Forelimb muscle (tissue), 1 donor: ENCODE measurements at places on chromosomes 13 and 19.

DNA sequence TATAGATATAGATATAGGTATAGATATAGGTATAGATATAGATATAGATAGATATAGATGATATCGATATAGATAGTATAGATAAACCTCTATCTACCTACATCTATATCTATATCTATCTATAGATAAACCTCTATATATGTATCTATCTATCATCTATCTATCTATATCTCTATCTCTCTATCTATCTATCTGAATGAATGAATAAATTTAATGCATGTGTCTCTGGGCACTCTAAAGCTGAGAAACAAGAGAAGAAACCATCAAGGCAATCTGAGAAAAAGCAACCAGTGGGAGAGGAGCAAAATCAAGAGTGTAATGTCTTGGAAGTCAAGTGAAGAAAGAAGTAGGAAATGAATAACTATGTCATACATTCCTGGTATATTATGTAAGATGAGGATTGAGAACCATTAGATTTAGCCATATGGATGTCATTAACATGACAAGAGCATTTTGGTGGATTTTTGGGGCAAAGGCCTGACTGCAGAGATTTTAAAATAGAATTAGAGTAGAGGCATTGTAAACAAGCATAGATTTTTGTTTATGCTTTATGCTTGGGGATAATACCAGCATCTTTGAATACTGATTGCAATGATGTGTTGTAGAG, 1262.7 kb upstream of the MIR17HG start:
- no peak for DNase-seq

GRCh38 chr13:46745706-46746105, 51.3 kb downstream of the ESD start:
- no peak for DNase-seq

DNA sequence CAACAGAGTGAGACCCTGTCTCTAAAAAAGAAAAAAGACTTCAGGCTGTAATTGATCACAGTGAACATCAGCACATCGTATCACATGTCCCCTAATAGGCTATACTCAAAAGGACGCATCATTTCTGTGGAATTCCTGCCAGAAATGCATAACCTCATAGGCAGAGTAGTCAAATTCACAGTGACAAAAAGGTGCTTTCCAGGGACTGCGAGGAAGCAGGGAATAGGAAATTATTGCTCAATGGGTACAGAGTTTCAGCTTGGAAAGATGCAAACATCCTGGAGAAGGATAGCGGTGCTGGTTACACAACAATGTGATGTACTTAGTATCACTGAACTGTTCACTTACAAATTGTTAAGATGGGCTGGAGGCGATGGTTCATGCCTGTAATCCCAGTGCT, 41.1 kb upstream of the MRI1 start:
- no peak for DNase-seq

GRCh38 chr13:30968846-30969245, 36.4 kb downstream of the TEX26 start:
- DNase-seq = no peak

- DNase-seq = no peak
These were observed 135.0 kb downstream of the CRYL1 start for GRCh38 chr13:20390526-20391175.

DNA sequence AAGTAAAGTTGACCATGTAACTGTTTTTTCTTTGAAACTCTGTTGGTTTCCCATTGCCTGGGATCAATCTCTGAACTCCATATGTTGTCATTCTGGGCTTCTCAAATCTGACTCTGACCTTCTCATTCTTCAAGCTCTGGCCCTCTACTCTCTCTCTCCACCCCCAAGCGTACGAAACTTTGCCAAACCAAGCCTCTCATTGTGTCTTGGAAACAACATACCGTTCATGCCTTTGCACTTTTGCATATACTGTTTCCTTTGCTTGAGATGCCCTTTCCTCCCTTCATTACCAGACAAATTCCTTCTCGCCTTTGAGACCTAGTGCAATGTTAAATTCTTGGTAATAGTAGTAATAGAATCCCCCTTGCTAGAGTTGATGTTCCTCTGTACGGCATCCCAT, 113.7 kb downstream of the OLFM4 start:
- no peak for DNase-seq

DNA sequence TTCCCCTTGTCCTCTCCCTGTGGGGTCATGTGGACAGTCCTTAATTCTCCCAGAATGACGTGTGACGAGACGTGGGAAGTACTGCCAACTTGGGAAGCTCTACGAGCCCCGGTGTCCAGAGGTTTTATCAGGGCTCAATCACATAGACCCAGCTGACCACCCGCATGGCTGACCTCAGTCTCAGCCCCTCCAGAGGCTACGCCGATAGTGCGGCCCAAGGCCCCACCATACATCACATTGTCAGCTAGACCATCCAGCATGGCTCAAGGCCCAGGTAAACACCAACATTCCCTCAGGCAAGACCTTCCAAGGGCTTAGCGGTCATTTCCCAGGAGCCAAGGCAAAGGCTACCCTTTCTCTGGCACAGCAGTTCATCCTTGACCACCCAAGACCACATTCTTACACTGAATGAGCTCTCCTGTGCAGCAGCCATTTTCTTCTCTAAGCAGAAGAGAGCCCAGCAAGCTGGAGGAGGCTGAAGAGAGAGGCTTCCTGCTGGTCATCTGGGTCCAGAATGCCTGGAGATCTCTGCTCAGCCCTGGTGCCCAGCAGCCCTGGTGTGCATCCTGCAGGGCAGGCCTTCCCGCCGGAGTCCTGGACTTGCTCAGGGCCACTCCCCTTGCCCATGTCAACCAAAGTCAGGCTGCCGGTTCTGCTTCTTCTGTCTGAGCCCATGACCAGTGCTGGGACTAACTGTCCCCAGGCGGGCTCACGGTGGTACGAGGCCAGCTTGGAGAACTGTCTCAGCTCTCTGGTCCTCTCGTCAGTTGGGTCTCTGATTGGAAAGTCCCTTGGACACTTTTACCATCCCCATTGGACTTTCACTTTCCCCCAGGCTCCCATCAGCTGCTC, 7.9 kb upstream of the F10 start:
- no peak for DNase-seq

DNA sequence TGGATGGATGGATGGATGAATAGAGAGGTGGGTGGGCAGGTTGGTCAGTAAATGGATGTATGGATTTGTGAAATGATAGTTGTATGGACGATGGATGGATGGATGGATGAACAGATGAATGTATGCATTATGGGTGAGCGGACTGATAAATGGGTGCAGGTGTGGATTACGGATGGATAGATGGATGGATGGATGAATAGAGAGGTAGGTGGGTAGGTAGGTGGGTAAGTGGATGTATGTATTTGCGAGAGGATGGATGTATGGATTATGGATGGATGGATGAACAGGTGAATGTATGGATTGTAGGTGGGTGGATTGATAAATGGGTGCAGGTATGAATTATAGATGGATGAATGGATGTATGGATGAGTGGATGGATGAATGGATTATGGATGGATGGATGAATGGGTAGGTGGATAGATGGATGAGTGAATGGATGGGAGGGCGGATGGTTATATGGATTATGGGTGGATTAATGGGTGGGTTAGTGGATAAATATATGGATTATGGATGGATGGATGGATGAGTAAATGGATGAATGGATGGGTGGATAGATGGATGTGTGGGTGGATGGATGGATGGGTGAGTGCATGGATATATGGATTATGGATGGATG, 37.0 kb upstream of the TNFAIP8L1 start:
- DNase-seq = no peak

DNA sequence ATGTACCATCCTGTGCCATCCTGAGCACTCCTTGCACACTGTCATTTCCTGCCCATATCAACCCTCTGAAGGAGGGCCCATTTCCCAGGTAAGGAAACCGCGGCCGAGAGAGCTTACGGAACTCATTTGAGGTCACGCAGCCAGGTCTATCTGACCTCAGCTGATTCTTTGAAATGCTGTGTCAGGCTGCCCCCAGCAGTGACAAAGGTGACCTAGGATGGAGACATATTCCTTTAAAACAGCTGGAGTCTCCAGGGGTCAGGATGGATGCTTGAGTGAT, 42.2 kb upstream of the VSTM2B start:
- no peak for DNase-seq

DNA sequence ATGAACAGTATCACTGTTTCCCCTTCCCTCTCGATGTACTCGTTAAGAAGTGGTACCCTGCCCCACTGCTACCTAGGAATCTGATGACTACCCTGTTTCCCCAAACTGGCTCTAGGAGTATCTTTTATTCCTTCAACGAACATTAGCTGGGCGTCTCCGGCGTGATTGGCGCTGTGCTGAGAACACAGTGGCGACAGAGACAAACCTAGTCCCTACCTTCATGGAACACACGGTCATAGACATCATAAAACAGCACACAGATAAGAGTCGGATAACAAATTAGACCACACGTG, 730 bp downstream of the SYMPK start:
- no peak for DNase-seq

DNA sequence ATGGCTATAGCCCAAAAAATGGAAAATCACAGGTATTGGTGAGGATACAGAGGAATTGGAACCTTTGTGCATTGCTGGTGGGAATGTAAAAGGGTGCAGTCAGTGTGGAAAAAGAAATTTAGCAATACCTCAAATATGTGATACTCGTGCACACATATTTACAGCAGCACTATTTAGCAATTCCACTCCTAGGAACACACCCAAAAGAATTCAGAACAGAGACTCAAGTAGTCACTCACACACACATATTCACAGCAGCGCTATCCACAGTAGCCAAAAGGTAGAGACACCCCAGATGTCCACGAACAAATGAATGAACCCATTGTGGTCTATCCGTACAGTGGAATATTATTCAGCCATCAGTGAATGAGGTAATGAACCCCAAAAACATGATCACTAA, 114.0 kb downstream of the COL4A2 start:
- DNase-seq = no peak

- peak; percentile 19 for DNase-seq
These were observed 14.2 kb upstream of the PDX1 start for GRCh38 chr13:27905650-27906049.

- no peak for DNase-seq
These were observed 72.3 kb downstream of the KCTD12 start for GRCh38 chr13:76813891-76814290.

DNA sequence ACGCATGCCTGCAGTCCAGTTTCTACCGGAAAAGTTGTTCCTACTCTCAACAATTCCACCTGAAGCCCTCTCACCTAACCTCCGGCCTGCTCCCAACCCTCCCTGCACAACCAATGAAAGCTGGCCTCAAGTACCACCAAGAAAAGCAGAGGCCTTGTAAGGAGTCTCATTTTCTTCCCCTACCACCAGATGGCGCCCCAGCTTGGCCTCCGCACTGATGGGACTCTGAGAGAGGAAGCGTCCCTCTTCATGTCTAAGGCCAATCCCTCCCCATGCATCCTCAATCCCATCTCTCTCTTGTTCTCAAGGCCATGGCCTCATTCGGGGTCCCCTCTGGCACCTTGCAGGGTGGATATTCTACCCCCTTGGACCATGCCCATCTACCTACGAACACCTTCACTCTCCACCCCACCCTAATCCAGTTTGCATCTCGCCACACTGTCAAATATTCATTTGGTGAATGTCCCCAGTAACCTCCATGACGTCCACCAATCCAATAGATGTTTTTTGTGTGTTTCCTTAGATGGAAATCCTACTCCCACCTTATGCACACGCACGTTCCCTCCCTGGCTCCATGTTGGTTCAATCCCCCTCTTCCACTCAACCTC, 412.8 kb downstream of the ZNF536 start:
- DNase-seq = no peak

DNA sequence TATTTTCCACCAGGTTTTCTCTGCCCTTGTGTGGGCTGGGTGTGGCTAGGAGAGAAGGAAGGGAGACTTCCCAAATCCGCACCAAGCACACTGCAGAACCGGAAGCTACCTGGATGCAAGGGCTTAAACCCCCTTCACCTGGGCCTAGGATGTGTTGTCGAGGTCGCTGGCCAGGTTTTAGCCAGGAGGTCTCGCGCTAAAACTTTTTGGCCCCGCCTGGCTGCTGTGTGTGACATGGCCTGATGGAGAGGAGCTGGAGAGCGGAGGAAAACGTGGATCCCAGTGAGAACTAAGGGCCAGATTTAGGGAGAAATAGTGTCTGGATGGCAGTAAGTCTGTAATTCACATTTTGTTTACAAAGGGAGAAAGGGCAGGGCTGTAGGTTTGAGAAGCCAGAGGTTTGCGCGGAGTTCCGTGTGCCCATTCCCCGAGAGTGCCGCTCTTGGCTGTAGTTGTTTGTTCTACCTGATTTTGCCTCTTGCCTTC, 3.1 kb upstream of the TSHZ3 start:
- no peak for DNase-seq

DNA sequence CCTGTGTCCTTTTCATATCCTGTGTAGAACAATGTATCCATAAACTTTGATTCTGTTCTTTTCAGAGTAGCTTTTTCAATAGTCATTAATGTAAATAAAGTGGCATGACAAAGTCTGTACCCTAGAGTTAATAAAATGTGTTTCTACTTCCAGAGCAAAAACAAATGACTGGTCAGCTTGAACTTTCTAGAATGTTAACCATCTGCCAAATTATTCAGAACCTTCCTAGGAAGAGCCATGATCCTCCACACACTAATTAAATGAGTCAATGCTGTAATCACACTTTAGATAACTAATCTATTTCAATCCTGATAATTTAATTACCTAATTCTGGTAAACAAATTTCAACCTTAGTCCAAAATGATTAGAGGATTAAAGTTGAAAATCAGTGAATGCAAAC, 73.2 kb downstream of the DIAPH3 start:
- DNase-seq = no peak

DNA sequence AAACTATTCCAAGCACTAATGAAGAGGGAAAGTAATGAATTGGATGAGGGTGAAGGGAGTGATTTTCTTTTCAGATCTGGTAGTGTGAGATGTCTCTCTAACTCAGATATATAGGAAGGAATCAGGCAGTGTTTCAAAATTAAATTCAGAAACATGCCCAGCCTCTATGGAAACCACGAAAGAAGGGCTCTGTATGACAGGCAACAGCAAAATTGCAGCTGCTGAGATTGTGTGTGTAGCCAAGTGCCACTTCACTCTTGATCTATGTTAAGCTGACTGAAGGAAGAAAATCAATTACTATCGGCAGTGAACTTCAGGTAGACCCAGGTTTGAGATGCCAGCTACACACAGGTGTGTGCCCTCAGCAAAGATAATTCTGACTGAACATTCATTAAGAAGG, 387.4 kb downstream of the PCDH9 start:
- no peak for DNase-seq

DNA sequence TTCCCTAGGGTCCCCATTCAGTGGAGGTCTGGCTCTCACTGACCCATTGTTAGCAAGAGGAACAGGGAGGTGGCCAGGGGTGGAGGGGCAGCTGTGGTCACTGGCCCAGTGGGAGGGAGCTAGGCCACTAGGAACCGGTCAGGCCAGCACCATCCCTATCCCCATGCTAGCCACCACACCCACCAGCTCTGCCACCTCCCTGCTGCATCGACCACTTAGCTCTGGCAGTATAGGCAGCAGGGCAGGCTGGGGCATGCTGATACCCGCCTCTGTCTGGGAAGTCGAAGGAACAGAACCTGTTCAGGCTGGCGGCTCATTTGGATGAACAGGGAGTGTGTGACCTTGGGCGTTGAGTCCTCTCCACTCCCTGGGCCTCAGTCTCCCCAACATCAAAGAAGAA, 4.7 kb downstream of the PPP1R13L start:
- DNase-seq = no peak

GRCh38 chr19:46357846-46358583, 11.1 kb downstream of the PPP5C start:
- no peak for DNase-seq
